ENCODE measurements at places on chromosomes 1 and 21. TPM values are rescaled to one million over a fixed set of nuclear protein-coding genes. Genes with fewer than 3 reads are reported as not detected.

DNA sequence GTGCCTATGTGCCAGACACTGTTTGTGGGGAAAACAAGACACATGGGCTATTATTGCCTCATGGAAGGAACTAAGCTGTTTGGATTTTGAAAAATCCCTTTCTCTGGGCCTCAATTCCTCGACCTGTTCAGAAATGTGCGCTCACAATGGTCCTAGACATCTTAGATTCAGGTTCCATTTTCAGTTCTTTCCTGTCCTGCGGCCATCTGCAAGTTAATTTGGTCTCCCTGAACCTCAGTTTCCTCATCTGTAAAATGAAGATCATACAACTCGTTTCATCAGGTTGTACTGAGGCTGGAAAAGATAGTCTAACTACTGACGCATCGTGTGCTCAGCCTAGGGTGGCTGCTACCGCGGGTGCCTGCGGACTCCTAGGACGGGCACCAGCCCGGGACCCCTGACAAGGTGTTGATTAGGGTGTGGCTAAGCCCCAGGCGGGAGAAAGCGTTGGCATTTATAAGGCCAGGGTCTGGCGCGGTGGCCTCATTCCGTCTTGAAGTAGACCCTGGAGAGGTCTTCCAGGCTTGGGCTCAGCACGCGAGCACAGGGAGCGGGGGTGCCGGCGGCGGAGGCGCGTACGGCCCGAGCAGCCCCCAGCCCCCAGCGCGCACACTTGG is 493 bp upstream of the ELOA start:
- peaks cover 33% of the 10 kb centered on the region for H3K4me1 ChIP-seq
- H3K27me3 ChIP-seq = no peaks in the 10 kb centered on the region
- H3K27ac ChIP-seq = peak overlapping the region; percentile 90
- H3K36me3 ChIP-seq = peaks cover 22% of the 10 kb centered on the region
- no peak for DNase-seq

- no peak overlapping the region for H3K4me3 ChIP-seq
- H3K27me3 ChIP-seq = no peaks in the 10 kb centered on the region
- H3K4me1 ChIP-seq = no peaks in the 10 kb centered on the region
- no peaks in the 10 kb centered on the region for H3K36me3 ChIP-seq
Measured at GRCh38 chr1:205518661-205519540, 14.4 kb downstream of the CDK18 start.

The RBM8A gene
- total RNA-seq = 355 TPM

DNA sequence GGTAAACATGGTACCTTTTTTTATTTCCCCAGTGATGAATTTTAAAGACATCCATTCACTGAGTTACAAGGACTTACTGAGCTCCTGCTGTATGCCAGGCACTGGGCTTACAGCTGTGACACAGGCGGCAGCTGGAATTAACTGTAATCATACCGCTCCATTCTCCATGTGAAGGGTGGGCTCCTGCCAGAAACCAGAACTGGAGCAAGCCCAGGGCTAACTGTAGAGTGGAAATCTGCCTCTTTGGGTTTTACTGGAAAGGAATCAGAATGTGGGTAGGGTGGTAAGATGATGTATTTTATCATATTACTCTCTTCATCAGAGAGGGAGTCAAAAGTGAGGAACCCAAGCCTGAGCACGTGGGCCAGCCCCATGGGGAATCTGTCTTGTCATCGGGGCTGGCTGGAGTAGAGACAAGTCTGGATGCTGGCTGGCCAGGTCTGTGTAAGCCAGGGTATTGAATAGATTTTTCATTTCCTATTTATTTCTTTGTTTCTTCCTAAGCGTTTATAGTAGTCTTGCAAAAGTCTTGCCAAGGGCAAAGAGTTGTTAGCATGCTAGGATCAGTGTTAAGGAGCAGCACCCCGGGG is 21.5 kb downstream of the FGGY start:
- H3K27ac ChIP-seq = no peak overlapping the region
- H3K4me3 ChIP-seq = no peak overlapping the region
- DNase-seq = no peak
- no peaks in the 10 kb centered on the region for H3K27me3 ChIP-seq

DNA sequence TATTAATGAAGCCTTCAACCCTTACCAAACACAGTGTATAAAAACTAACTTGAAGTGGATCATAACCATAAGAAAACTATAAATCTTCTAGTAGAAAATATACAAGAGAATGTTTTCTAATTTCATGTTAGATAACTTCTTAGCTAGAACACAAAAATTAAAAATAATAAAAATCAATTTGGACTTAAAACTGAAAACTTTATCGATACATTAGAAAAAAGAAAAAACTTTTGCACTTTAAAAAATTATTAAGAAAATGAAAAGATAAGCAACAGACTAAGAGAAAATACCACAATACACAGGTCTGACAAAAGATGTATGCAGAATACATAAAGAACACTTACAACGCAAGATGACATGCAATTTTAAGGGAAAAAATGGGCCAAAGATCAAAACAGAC is 8.7 kb downstream of the COP1 start:
- no peaks in the 10 kb centered on the region for H3K27me3 ChIP-seq
- no peak overlapping the region for H3K27ac ChIP-seq
- peaks cover 12% of the 10 kb centered on the region for H3K36me3 ChIP-seq
- no peak overlapping the region for H3K4me3 ChIP-seq
- DNase-seq = no peak

DNA sequence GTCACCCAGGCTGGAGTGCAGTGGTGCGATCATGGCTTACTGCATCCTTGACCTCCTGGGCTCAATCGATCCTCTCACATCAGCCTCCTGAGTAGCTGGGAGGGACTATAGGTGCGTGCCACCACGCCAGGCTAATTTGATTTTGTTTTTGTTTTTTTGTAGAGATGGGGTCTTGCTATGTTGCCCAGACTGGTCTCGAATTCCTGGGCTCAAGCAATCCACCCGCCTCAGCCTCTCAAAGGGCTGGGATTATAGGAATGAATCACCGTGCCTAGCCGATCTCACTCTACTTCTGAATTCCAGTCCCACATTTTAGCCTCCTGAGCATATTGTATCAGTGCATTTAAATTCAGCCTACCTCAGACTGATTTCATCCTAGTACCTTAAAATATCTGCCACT is 1.8 kb downstream of the CTXND2 start:
- H3K27ac ChIP-seq = no peak overlapping the region
- H3K36me3 ChIP-seq = peaks cover 2% of the 10 kb centered on the region
- H3K4me1 ChIP-seq = peaks cover 24% of the 10 kb centered on the region
- no peaks in the 10 kb centered on the region for H3K27me3 ChIP-seq
- DNase-seq = no peak

DNA sequence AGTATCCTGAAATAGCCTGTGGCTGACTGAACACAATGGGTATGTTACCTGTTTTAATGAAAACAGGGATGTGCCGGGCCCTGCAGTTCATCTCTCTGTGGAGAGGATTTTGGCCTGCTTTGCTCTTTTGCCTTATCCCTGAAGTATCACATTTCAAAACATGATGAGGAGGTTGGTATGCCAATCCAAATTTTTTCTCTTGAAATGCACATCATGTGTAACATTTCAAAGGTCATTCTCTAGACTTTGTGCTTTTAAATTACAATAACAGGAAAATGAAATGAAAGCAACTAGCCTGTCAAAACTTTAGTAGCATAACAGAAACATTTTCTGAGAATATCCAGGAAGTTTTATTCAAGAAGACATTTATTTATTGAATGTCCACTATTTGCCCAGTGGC is 118.9 kb downstream of the SLC44A5 start:
- H3K27ac ChIP-seq = no peak overlapping the region
- no peak for DNase-seq
- no peaks in the 10 kb centered on the region for H3K4me1 ChIP-seq
- no peaks in the 10 kb centered on the region for H3K27me3 ChIP-seq

GRCh38 chr1:215986401-215986800 is 419.3 kb downstream of the KCTD3 start:
- no peak for DNase-seq
- H3K27ac ChIP-seq = no peak overlapping the region
- no peak overlapping the region for H3K4me3 ChIP-seq
- H3K27me3 ChIP-seq = no peaks in the 10 kb centered on the region
- H3K36me3 ChIP-seq = no peaks in the 10 kb centered on the region
- H3K4me1 ChIP-seq = no peaks in the 10 kb centered on the region

GRCh38 chr1:44354268-44354839 is 703 bp downstream of the ERI3 start:
- H3K27me3 ChIP-seq = no peaks in the 10 kb centered on the region
- peak overlapping the region; percentile 91 for H3K4me3 ChIP-seq
- peaks cover 3% of the 10 kb centered on the region for H3K36me3 ChIP-seq
- H3K27ac ChIP-seq = peak overlapping the region; percentile 87

The LRRC8B gene
- total RNA-seq = 74.5 TPM

The RCSD1 gene
- 74.7 TPM for total RNA-seq

The MYOM3 gene
- not detected for total RNA-seq

DNA sequence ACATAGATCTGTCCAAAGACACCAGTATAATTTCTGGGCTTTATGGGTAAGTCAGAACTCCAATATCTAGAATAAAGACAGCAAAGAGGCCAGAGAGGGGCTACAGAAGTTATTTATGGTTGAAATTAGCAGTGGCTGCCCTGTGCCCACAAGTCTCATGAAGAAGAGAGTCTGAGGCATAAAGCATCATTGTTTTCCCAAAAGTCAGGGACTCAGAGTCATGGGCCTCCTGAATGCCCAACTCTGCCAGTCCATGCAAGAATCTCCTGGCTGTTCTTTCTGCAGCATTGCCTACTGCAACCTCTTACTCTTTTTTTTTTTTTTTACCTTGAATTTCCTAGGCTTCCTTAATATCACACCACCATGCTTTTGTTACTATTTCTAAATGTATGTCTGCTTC is 49.6 kb downstream of the PLPP3 start:
- peaks cover 5% of the 10 kb centered on the region for H3K4me1 ChIP-seq
- no peak overlapping the region for H3K27ac ChIP-seq
- no peaks in the 10 kb centered on the region for H3K36me3 ChIP-seq
- H3K27me3 ChIP-seq = peaks cover 2% of the 10 kb centered on the region
- no peak for DNase-seq
- no peak overlapping the region for H3K4me3 ChIP-seq

DNA sequence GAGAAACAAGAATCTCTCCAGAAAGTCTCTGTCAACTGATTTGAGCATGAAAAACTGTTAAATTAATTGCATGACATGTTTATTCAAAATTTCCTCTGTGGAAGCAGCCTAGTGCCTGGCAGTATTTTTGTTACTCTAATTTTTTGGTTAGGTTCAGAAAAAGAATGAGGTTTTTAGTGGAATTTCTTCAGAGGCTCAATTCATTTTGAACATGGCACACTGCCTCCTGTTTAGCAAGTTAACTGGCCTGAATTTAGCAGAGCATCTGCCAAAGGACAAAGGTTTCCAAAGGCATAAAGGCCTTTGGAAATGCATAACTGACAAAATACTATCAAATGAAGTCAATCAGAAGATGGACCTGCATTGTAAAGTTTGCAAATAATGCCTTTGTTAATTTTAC is 1326.5 kb downstream of the PLA2G4A start:
- H3K36me3 ChIP-seq = no peaks in the 10 kb centered on the region
- no peaks in the 10 kb centered on the region for H3K27me3 ChIP-seq
- DNase-seq = no peak
- no peak overlapping the region for H3K4me3 ChIP-seq

The OR2T29 gene
- not detected for total RNA-seq
